SW 1271 (cell line): ENCODE measurements at places on chromosomes 2 and 18.

- DNase-seq = no peak
Measured at GRCh38 chr2:28635191-28635611, 116.4 kb upstream of the PPP1CB start.

DNA sequence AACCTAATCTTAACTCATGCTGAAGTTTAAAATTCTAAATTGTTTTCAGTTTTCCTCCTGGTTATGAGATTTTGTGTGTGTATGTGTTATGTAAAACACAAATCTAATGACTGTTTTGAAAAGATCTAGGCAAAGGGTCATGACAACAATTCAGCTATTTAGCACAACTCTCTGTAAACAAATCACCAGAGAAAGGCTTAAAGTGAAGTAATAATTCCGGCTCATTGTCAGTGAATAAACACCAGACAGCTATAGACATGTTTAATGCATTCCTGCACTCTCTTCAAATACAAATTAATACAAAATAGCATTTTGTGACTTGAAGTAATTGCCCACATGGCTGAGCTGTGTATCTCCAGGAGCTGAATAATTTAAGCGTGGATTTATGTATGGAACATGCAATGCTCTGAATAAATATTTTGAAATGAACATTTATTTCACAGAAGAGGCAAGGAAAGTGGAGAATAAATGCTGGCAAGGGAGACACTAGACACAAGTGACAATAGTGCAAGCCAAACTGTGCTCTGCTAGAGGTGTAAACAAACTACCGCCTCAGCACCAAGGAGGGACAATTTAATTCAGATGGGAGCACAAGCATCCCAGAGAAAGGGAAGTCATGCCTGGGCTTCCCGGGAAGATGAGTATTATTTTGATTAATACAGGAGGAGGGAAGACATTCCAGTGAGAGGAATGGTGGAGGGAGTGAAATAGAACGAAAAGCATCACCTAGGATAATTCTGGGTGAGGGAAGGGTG is 133.6 kb upstream of the XPO1 start:
- no peak for DNase-seq

GRCh38 chr2:182404092-182404491 is 22.7 kb downstream of the PDE1A start:
- no peak for DNase-seq

DNA sequence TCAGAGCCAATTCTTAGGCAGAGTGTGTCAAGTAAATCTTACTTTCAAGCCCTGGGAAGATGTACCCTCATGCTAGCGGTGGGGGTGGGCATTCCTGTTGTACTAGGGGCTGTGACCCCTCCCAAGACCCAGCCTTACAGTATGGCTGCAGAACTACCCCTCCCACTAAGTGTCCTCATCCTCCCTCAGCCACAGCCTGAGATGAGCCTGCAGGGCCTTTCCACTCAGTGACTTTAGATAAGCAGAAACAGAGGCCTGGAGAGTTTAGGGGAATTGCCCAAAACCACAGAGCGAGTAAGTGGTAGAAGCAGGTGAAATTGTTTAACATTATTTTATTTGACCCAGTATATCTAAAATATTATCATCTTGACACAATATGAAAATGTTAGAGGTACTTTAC is 36.6 kb downstream of the TTC32 start:
- no peak for DNase-seq

GRCh38 chr18:39208729-39209128 is 1643.1 kb upstream of the CELF4 start:
- DNase-seq = no peak

- DNase-seq = no peak
Measured at GRCh38 chr2:40123746-40124145, 328.1 kb downstream of the SLC8A1 start.
